Stimulated activated CD4-positive, alpha-beta T cell treated with anti-CD3 and anti-CD28 coated beads, Interleukin-1b, Interleukin-23, amount 100 ng/mL, for 4 hours (primary cell): ENCODE measurements at places on chromosomes 6 and 20.
A peak's percentile ranks its signal among the peaks of the same experiment; 100 is the strongest.

GRCh38 chr6:111487661-111488060 lies 4.6 kb upstream of the REV3L start:
- no peak for DNase-seq

DNA sequence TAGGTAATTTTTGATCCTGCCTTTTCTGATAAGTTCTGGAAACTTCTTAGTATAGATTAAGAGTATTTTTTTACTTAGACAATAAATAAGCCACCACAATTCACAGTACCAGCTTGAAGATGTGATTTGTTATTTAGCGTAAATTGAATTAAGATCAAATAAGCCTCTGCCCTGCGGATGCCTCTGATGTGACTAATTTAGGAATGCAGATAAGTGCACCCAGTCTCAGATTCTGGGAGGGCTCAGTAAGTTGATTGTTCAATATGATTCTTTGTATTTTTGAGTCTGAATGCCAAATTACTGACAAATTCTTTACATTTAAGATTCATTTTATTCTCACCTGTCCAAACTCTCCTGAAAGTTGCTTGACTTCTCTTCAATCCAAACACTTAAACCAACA lies 147.5 kb downstream of the THBS2 start:
- DNase-seq, result no peak

GRCh38 chr6:53410508-53411258 lies 61.9 kb upstream of the ELOVL5 start:
- peak; percentile 34 for DNase-seq

- DNase-seq, result no peak
Observed at GRCh38 chr6:157795841-157796240, 27.2 kb upstream of the SNX9 start.

GRCh38 chr6:105484238-105485161 lies 81.6 kb upstream of the PREP start:
- DNase-seq, result no peak
